ENCODE measurements at places on chromosomes 4 and X.
A peak's percentile ranks its signal among the peaks of the same experiment; 100 is the strongest.

- no peak for DNase-seq
Observed at GRCh38 chrX:103919270-103919637, 43.2 kb upstream of the TMSB15B start.

GRCh38 chr4:162782096-162782777 is 384.5 kb downstream of the NAF1 start:
- DNase-seq, result no peak

DNA sequence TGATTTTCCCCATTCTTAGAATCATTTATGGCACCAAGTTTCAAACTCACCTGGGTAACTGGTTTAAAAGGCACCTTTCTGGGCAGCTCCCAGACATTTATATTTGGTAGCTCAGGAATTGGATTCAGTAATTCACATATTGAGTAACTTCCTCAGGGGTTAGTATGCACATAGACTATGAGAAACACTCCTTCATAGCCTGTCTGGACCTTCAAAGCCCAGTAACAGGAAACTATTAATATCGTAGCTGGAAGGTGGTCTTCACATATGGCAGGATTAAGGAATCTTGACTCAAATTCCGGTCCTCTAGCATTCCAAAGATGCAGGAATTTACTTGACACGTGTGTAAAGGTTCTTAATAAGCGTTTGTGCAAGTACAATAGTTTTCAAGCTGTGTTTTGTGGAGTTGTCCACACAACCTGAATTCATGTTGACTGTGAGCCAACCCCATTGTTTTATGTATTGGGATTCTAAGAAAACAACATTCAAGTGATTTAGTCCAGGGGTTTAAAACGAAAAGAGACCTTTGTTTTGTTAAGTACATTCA is 78.4 kb downstream of the PLS3 start:
- no peak for DNase-seq

GRCh38 chrX:81301877-81302276 is 100.0 kb downstream of the SH3BGRL start:
- DNase-seq, result no peak

GRCh38 chrX:87961471-87961870 is 443.9 kb downstream of the KLHL4 start:
- no peak for DNase-seq

DNA sequence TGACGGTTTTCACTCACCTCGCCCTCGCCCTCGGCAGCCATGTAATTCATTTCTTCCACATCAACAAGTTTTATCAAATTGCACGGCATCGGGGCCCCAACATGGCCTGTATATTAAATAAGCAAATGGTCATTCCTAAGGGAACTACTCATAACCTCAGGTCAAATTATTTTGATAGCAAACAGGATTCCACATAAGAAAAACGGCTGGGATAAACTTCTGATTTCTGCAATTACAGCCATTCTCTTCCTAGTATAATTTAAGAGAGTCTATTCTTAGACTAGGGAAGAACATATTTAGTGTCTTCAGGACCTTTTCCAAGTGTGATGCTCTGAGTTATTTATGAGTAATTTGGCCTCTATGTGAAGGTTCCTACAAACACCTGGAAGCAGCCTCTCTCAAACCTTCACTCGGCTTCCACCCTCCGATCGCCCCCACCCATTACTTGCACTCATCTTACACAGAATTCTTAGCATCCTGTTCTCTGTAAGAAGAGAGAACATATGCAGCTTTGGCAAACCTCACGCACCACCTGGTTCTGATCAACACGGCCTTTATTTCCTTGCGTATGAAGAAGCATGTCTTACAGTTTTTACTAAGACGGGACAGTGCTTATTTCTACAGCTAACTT is 29.4 kb upstream of the CENPU start:
- DNase-seq, result no peak

- DNase-seq, result no peak
Observed at GRCh38 chr4:4270529-4270928, 19.4 kb downstream of the LYAR start.

GRCh38 chr4:10116569-10117358 is at the start of gene WDR1:
WDR1 (minus strand) TSS chr4:10116799; CDS start chr4:10116666, 133 bp downstream.
- peak; percentile 78 for DNase-seq

DNA sequence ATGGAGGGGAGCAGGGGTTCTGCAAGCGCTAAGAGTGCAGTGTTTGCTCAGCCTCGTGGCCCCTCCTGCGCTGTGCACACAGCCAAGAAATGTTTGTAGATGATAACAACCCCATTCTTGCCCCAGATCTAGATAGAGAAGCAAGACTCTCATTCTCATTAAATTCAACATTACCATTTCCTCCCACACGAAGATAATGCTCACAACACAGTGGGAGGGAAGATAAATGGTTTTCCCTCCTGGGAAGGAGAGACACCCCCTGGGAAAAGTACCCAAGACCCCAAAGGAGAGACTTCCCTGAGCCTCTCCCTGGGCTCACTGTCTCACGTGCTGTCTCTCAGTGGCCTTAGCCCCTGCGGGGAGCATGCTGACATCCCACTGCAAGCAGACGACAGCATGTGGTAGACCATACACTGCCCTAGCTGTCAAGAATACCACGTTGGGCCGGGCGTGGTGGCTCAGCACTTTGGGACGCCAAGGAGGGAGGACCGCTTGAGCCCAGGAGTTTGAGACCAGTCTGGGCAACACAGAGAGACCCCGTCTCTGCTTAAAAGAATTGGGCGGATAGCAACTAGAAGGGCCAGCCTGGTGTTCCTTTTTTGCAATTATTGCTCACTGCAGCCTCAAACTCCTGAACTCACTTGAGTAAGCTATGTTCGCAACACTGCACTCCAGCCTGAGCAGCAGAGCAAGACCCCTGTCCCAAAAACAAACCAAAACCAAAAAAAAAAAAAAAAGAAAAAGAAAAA is 34.9 kb upstream of the IQSEC2 start:
- no peak for DNase-seq

DNA sequence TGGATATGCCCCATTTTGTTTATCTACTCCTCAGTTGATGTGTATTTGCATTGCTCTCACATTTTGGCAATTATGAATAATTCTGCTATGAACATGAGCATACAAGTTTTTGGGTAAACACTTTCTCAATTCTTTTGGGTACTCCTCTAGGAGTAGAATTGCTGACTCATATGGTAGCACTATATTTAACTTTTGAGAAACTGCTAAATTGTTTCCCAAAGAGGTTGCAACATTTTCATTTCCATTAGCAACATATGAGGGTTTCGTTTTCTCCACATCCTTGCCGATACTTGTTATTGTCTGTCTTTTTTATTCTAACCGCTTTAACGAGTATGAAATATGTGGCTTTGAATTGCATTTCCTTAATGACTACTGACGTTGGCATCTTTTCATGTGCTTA is 185.4 kb downstream of the TSPAN5 start:
- DNase-seq, result no peak

GRCh38 chr4:53490965-53491622 is 100.2 kb downstream of the LNX1 start:
- peak; percentile 21 for DNase-seq

DNA sequence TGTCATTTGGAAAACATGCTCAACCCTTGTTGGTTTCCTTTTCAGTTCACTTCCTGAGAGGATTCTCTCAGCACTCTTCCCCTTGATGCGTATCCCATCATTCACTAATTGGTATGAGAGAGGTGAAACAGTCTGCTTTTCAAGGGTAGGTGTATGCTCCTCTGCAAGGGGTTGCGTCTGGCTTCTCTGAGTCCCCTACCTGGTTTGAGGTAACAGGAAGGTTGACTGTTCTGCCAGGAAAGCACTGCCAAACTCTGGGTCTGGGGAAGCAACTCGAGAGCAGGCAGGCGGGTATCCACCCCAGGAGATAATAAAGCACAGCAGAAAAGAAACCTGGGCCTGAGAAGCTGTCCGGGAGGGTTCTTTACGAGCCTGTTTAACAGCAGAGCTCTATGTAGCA is 101.2 kb downstream of the SHROOM4 start:
- no peak for DNase-seq

GRCh38 chr4:73573794-73574528 is 46.3 kb downstream of the RASSF6 start:
- peak; percentile 72 for DNase-seq

DNA sequence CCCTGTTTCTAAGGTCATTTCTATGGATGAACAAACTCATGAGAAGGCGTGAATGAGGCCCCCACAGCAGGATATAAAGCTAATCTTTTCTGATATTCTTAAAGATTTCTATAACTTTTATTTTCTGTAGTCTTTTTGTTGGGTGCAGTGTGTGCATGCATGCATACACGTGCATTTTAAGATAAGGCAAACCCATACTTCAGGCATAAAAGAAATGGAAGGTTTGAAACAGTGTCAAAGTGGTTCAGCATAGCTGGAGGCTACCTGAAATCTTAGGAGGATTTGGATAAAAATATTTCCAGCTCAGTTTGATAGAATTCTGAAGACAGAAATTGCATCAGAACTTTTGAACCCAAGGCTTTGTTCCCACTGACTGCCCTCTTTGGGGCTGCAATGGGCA is 119.7 kb downstream of the PDHA2 start:
- DNase-seq, result no peak

- no peak for DNase-seq
Observed at GRCh38 chrX:96774116-96774515, 89.5 kb downstream of the DIAPH2 start.

DNA sequence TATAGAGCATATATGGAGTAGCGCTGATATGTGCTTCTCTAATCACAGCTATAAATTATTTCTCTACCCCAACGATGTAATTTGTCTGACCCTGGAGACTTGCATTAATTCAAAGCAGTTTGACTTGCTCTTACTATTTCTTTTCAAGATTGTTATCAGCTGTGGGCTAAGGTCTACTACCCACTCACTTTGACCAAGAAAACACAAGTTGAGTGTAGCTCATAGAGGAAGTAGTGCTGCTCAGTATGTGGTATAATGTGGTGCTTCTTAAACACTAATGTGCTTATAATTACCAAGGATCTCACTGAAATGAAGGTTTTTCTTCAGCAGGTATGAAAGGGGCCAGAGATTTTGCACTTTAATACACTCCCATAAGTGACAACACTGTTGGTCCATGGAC is 70.1 kb downstream of the INPP4B start:
- DNase-seq, result no peak

DNA sequence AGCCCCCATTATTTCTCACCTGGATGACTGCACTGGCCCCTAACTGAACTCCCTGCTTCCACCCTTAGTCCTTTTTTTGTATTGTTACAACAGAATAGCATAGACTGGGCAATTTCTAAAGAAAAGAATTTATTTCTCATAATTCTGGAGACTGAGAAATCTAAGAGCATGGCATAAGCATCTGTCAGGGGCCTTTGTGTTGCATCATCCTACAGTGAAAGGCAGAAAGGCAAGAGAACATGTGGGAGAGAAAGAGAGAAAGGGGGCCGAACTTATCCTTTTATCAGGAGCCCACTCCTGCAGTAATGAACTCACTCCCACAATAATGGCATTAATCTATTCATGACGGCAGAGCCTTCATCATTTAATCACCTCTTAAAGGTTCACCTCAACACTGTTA is 122.1 kb downstream of the EFNB1 start:
- DNase-seq, result no peak

DNA sequence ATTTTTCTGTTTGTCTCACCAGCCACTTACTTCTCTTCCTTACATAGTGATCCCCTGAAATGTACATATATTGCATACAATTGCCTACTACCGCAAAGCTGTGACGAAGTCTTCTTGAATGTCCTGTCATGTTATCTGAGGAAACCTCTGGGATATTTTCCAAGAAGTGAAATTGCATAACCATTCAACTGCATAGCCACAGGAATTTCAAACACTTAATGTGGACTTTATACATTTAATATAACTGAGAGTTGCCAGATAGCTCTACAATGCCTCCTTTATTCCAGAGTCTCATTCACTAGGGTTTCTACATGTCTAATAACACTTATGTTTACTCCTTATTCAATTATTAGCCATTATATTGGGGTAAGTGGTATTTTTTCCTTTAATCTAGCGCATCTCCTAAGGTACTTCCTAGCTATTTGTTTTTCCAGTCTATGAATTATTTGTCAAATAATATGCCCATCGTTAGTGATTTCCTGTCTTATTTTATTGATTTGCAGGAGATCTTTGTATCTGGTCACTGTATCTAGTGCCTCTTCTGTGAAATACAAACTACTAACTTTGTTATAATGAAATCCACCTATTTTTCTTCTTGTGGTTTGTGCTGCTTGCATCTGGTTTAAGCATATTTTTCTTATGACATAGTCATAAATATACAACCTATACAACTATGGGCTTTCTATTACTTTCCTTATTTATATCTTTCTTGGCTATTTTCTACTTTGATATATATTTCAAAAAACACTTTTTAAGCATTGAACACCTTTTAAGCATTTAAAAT is 69.2 kb upstream of the GRID2 start:
- DNase-seq, result no peak

DNA sequence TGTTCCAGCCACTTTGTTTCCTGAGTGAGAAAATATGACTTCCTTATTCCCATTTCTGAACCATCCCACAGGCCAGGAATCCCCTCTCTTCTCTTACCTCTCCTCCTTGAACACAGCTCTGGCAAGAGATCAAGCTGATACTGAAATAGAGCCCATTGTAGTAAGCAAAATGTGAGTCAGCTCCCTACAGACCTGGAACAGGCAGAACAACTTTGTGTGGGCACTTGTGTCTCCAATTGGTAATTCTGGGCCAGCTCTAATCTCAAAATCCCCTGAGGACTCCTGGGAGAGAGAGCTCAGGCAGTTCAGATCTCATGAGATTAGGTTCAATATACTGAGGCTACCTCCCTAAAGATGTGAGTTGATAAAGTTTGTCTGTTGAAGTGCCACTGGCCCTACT is 213.5 kb downstream of the GUCY2F start:
- DNase-seq, result no peak

DNA sequence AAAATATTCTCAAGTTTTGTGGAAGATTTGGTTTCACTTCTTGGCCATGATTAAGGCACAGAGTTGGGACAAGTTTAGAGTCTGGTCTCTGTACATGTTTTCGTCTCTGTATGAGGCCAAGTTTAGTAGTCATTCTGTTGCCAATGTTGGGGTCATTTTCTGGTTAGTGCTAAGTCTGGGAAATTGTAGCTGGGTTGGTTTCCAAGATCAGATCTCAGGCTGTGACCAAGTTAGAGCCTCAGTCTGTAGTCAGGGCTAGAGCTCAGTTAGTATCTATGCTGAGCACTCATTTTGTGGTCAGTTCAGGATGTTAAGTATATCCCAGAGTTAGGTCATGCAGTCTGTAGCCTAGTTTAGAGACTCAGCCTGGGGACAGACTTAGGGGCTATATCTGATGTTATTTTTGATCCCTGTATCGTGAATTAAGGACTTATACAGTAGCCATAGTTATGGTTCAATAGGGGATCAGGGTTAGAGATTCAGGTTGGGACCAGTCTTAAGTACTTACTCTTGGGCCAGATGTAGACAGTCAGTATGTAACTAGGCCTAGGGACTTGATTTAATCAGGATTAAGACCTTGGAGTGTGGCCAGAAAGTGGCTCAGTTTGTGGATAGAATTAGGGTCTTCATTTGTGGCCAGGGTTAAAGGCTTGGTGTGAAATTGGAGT is 6.6 kb upstream of the ENOX2 start:
- no peak for DNase-seq

Measured in renal cortex interstitium (tissue), 15 donors.